ENCODE measurements at places on chromosomes 7 and 10. TPM values are rescaled to one million over a fixed set of nuclear protein-coding genes. Genes with fewer than 3 reads are reported as not detected.

- no peak for DNase-seq
Measured at GRCh38 chr10:1070919-1071318, 14.7 kb downstream of the WDR37 start.

GRCh38 chr7:9186730-9187129 is 753.3 kb downstream of the NXPH1 start:
- DNase-seq = no peak

GRCh38 chr7:99041526-99041925 is 102.4 kb downstream of the SMURF1 start:
- no peak for DNase-seq

GRCh38 chr7:22301790-22302189 is 55.2 kb downstream of the RAPGEF5 start:
- no peak for DNase-seq

GRCh38 chr7:87354749-87355148 is 9.3 kb downstream of the CROT start:
- DNase-seq = no peak

DNA sequence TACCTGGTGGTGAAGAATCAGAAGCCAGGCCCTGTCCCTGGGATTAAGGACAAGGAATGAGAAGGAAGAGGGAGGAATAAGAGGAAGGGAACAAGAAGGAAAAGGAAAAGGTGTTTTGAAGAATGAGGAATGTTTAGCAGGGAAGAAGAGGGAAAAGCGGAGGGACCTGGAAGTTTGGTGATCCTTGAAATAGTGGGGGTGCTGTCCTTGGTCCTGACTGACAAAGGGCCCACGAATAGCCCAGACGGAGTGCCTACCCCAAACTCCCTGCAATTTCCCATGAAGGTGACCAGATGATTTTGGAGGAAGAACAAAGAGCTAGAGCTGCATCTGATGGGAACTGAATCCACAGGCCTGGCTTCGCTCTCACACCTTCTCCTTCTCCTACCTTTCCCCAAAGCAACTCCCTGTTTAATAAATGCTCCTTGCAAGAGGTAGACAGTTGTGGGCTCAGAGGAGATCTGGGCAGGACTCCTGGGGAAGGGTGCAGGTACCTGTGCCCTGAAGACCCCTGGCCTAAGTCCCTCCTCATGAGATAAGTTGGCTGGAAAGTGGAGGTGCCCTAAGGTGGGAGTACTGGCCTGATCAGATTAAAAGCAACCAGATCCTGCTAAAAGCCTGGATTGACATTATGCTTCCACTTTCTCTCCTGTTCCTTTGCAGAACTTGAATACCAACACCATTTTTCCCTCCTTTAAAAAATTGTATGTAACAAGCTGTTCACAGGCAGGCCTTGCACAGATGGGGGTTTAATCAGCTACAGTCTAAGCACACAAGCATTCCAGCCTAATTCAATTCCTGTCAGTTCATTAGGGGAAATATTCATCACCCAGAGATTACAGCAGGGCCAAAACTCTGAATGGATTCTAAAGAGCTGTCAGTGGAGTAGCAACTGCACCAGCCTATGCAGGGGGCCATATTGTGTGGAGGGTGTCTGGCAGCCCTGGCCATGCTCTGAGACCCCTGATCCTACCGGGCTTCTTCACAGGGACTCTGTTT is 19.4 kb downstream of the KAZALD1 start:
- DNase-seq = peak; percentile 63

DNA sequence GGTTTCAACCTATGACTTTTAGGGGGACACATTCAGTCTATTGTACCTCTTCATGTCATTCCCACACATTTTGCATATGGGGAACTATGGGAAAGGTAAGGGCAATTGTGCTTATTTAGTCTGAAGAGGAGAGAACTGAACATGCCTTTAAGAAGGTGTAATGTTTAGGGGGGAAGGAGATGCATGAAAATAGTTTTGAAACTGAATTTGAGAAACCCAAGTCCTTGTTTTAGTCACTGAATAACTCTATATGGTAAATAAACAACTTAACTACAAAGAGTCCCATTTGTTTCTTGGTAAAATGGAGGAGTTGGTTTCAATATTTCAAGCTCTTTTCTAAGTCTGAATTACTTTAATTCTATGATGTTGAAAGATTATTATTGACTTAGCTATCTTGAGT is 166.1 kb downstream of the DNAJB9 start:
- DNase-seq = no peak

DNA sequence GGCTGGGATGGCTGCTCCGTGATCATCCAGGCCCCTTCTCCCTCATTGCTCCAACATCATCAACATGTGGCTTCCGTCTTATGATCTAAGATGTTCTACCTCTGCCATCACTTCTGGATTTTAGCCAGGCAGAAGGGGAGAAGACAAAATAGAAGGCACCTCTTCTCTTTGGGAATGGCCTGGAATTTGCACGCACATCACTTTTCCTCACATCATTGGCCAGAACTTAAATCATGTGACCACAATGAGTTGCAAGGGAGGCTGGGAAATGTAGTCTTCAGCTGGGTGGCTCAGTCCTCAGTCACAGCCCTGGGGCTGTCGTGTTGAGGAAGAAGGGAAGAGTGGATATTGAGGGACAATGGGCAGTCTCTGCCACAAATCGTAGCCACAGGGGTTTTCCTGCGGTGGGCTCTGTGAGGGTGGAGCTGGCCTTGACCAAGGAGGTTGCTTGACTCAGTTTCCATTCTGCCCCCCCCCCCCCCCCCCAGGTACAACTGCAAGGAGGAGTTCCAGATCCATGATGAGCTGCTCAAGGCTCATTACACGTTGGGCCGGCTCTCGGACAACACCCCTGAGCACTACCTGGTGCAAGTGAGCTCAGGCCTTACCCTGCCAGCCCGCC is 50.3 kb downstream of the PALD1 start:
- no peak for DNase-seq

DNA sequence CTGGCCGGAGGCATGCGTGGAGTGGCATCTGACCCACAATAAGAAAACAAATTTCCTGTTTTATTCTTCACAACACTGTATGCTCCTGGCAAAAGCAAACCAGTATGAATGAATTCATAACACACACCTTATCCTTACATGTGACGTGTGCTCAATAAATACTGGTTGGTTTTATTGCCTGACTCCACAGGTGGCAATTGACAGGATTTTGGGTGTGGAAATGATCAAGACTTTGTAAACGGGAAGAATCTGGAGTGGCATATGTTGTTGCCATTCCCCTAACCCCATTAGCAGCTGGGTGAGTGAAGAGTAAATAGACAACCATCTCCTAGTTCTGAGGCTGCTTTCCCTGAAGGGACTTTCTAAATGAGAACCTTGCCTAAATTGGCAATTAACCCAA is 215.5 kb upstream of the AOAH start:
- DNase-seq = no peak

- DNase-seq = no peak
Measured at GRCh38 chr10:17951868-17952371, at the start of gene SLC39A12. Gene SLC39A12, plus strand, starts transcription at chr10:17951918. Its CDS starts 1,359 bp downstream, at chr10:17953277.

DNA sequence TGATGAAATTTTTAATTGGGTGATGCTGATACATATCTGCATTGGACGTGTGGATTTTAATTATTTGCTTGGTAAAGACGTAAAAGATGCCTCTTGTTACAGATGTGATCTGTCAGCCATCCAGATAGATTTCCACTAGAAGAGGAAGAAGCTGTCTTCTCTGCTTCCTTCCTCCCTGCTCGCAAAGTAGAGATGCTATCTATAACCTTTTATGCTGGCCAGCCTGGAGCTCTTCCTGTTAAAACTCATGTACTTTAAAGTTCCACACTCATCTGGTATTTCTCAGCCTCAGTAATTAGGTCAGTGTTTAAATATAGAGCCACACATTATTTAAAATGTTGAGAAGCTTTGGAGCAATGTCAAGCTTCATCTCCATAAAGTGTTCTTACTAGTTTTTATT is 51.2 kb upstream of the TMEM229A start:
- no peak for DNase-seq

GRCh38 chr10:77906951-77907421 is 19.6 kb downstream of the DLG5 start:
- DNase-seq = no peak

DNA sequence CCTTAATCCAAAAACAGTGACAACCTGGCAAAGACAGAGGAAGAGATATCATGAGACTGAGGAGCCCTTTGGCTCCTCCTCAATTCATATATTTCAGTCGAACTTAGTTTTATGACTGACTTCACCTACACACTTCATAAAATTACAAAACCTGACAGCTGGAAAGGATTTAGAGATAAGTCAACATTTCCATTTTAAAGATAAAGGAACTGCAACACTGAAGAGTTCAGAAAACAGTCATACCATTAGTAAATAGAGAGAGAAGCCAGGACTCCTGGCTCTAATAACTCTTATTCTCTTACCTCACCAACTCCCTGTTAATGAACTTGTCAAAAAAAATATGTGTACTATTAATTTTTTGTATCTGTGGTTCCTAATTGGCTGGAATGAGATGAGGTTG is 141.0 kb upstream of the COL1A2 start:
- DNase-seq = no peak

- DNase-seq = no peak
Measured at GRCh38 chr7:110733221-110733620, 357.7 kb upstream of the LRRN3 start.

DNA sequence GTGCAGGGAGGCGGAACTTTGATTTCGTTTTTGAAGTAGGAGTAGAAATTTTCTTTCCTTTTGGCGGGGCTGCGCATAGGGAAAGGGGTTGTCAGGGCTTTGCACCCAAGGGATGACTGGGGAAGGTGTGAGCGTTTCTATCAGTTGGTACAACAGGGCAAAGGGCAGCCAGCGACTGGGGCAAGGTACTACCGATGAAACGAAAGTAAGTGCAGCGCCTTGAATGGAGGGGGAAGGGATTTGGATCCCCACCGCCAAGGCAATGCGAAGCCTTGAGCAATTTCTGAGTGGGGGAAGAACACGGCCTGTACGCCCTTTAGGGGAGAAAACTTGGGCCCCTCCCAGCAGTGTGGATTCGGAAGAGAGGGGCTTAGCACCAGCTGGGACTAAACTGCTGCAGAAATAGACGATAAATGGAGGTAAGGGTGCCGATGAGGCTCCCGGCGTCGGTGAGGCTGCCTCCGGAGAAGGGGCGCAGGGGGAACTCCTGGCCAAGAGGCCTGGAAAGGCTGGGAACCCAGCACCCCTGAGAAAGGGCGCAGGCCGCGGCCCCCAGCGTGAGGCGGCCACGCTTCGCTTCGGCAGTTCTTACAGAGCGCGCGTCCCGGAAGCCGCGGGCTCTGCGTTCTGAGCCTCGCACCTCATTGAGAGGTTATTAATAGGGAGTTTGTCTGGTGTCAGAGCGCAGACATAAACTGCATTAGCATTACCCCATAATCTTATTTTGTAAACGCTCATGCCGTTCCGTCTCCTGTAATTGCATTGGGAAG is 10.0 kb upstream of the TLX1 start:
- no peak for DNase-seq

- DNase-seq = no peak
Measured at GRCh38 chr10:52532650-52533290, 218.7 kb downstream of the DKK1 start.

DNA sequence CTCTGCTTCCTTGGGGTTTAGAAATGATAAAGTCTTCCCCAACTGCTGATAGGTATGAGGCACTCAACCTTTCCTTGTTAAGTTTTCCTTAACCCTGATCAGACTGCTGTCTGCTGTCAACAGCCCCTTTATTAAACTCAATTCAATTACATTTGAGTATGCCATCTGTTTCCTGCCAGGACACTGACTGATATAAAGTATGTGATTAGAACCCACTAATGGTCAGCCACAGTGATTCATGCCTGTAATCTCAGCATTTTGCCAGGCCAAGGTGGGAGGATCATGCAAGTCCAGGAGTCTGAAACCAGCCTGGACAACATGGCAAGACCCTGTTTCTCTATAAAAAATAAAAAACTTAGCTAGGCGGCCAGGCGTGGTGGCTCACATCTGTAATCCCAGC is 18.1 kb downstream of the BAZ1B start:
- DNase-seq = no peak

DNA sequence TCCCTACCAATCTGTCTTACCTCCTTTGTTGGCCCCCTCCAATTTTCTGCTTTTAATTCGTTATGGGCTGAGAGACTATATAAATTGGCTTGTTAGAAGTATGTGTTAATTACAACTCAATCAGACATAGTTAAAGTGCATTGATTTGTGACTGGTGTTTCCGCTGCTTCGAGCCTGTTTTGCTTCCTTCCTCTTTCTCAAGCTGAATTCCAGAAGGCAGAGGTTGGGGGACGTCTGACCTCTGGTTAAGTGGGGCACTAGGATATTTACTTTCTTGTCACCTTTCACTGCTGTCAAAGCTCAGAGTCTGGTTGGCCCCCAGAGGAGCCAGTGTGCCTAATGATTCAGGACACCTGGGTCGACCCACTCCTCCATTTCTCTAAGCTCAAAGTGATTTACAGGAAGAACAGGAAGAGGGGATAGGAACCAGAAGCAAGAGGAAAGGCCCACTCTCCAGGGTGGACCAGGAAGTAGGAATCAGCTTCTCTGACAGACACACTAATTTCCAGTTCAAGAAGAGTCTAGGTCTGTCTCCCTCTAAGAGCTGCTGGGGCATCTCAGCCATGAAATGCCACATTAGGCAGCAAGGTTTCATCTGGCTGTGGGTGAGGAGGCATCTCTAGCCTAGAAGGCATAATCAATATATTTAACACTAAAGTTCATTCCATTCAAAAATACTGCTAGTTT is 397.2 kb upstream of the NPVF start:
- DNase-seq = no peak

- DNase-seq = no peak
Measured at GRCh38 chr7:83559887-83560286, 89.1 kb downstream of the SEMA3E start.

- no peak for DNase-seq
Measured at GRCh38 chr10:78776756-78777155, 292.0 kb upstream of the ZMIZ1 start.

DNA sequence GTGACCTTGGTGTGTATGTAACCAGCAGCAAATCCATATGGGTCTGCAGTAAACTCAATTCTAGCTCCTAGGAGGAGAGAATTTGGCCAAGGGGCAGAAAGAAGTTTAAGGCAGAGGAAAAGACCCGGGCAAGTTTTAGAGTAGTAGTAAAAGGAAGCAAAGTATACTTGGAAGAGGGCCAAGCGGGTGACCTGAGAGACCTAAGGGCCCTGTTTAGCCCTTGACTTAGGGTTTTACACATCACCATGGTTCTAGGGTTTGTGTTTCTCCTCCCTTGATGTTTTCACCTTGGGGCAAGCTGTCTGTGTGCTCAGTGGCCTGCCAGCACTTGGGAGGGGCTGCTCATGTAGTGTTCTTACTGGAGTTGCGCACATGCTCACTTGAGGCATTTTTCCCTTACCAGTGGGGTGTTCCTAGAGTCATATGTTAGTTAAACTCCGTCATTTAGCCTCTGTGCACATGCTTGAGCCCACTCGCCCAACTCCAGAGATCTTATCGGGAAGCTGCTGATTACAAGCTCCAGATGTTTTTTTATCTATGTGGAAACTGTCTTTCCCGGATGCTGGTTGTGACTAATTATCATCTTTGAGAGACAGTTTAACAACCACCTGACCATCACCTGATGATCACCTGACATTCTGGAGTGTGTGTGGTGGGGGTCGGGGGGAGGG is 137.6 kb upstream of the PRSS1 start:
- no peak for DNase-seq

Gene PRSS2
- not detected for polyA plus RNA-seq

Gene SLC13A4
- polyA plus RNA-seq = 6.7 TPM

Gene NAT16
- not detected for polyA plus RNA-seq

Gene ANXA7
- 87.9 TPM for polyA plus RNA-seq

Gene RARRES2
- polyA plus RNA-seq = 53.5 TPM

Gene GPNMB
- 21.4 TPM for polyA plus RNA-seq

Gene ADIRF
- 17.2 TPM for polyA plus RNA-seq

Gene PIP
- polyA plus RNA-seq = not detected

Gene PPIF
- polyA plus RNA-seq = 71.6 TPM

Gene TRPV5
- 1.5 TPM for polyA plus RNA-seq

Gene CABCOCO1
- polyA plus RNA-seq = 2.6 TPM

Gene SPDYE2
- 3.2 TPM for polyA plus RNA-seq
